ENCODE measurements at places on chromosomes 6 and 20. TPM values are rescaled to one million over a fixed set of nuclear protein-coding genes. Genes with fewer than 3 reads are reported as not detected.

DNA sequence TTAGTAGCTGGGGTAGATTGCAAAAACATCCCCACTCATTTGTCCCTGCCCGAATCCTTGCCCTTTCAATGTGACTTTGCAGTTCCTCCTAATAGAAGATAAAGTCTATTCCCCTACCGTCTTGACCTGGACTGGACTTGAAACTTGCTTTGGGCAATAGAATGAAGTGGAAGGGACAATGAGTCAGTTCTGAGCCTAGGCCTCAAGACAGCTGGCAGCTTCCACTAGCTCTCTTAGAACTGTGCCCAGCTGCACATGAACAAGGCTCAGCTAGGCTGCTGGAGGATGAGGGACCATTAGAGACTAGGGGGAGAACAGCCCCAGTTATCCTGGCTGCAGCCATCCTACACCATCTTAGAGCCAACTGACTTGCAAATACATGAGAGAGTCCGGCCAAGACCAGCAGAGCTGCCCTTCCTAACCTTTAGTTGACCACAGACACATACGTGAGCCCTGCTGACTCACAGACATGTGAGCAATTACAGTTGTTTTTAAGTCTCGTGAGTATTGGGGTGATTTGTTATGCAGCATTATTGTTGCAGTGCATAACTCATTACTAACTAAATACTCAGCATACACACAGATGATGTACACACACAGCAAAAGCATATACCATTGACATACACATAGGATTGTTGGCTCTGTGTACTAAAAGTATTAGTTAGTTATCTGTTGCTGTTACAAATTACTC, 105.5 kb downstream of the DHX35 start:
- no peak overlapping the region for H3K27ac ChIP-seq
- H3K4me1 ChIP-seq = no peaks in the 10 kb centered on the region
- H3K36me3 ChIP-seq = no peaks in the 10 kb centered on the region
- H3K27me3 ChIP-seq = peaks cover 4% of the 10 kb centered on the region
- DNase-seq = no peak

- DNase-seq = no peak
- H3K27me3 ChIP-seq = no peaks in the 10 kb centered on the region
- no peaks in the 10 kb centered on the region for H3K4me1 ChIP-seq
- no peak overlapping the region for H3K27ac ChIP-seq
- H3K36me3 ChIP-seq = no peaks in the 10 kb centered on the region
Measured at GRCh38 chr6:152380993-152381898, 255.9 kb downstream of the SYNE1 start.

GRCh38 chr20:49427751-49428518, 54.5 kb downstream of the KCNB1 start:
- peaks cover 6% of the 10 kb centered on the region for H3K27me3 ChIP-seq
- no peaks in the 10 kb centered on the region for H3K4me1 ChIP-seq
- H3K4me3 ChIP-seq = no peak overlapping the region
- no peak overlapping the region for H3K27ac ChIP-seq
- no peak for DNase-seq

Gene FKBP5
- total RNA-seq = 72.6 TPM
